ENCODE measurements at places on chromosomes 6 and 20.

GRCh38 chr6:14716499-14717146, 529.2 kb upstream of the JARID2 start:
- DNase-seq = no peak

DNA sequence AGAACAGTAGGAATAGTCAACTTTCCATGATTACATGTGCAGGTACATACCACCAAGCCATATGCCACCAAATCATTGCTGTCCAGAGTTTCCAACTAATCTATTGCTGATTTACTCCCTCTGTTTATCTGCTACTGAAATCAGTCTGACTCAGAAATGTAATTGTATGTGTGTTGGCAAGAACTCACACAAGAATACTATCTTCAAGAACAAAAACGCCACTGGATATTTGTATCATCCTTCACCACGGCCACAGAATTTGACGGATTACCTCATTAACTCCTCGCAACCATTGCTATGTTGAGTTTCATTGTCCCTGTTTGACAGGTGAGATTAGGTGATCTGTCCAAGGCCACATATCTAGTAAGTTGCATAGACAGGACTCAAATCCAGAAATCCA, 159.2 kb downstream of the GMPR start:
- no peak for DNase-seq

DNA sequence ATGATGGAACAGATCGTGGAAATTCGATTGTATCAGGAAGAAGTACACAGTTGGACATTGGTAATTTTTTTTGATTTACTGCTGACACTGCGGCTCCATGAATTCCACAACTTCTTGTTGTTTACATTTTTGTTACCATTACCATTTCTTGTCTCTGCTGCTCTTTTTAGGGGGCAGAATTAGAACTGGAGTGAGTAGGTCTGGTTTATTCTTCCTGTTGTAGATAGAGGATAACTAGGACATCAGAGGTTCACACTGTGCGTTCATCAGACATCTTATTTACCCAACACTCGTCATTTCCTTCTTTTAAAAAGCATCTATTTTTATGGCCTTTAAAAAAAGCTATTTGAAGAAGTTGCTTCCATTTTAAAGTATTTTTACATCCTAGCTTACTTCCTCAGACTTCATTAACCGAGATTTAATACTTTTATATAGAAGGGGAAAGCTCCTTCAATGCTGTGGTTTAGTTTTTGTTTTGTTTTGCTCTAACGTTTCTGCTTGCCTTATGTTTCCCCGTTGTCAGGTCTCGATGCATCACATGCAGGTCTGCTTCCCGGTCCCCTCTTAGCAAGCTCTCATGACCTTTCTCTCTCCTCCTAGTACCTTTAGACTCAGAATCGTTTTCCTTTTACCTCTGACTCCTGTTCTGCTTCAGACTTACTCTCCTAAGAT, 139.1 kb downstream of the ARID1B start:
- no peak for DNase-seq

DNA sequence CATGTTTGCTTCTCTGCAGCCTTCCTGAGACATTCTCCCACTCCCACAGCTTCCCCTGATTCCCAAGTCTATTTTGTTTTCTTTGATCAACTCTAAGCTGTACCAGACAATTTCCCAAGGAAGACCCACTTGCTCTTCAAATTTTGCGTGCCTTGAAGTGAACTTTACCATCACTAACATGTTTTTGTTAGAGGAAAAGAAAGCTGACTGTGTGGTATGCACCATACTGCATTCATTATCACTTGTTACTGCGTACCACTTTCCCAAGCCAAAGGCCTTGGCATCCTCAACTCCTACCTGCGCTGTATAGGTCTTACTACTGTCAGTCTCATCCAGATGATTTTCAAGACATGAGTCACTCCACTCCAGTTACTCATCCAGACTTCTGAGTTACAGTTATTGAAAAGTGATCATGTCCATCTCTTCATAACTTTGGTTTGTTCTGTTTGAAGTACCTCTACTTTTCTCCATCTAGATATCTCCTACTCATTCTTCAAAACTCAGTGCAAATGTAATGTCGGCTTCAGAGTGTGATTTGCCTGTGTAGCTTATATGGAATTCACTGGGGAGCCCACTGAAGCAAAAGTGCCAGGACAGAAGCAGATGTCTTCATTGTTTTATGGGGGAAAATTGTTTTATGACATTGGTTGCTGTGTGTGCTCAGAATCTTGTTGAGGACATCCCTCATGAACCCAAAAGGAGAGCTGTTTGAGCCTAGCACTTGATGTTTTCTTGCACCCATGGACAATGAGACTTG, 5.2 kb downstream of the RPS12 start:
- DNase-seq = no peak

DNA sequence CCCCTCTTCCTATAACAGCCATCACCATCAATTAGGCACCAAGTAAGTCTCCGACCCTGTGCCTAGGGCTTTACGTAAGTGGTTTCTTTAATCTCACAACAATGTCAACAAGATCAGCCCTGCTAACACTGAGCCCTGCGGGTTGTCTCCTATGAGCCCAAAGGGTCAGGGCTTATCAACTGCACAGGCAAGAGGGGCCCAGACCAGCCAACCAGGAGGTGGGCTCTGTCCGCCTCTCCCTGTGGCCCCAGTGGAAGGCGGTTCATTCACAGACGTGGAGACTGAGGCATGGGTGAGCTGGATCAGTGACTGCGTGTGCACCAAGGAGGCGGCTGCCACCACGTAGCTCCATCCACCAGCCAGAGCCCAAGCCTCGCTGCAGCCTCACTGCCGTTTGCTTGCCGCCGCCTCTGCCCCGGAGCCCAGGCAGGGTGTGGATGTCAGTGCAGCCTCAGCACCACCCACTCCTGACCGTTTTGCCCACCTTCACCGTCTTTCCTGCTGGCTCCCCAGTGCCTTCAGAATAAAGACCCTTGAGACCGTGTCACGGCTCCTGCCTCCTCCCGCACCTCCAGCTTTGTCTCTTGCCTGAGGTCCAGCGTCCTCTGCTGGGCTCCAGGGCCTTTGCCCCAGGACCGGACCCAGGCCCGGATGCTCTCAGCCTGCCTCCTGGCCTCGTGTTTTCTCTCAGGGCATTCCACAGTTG, 78.7 kb downstream of the DLL1 start:
- DNase-seq = no peak

GRCh38 chr6:79600812-79601609, 30.1 kb upstream of the SH3BGRL2 start:
- no peak for DNase-seq

- no peak for DNase-seq
These were observed 334.2 kb downstream of the MEI4 start for GRCh38 chr6:77987035-77987384.
